ENCODE measurements at places on chromosomes 7 and 10.

DNA sequence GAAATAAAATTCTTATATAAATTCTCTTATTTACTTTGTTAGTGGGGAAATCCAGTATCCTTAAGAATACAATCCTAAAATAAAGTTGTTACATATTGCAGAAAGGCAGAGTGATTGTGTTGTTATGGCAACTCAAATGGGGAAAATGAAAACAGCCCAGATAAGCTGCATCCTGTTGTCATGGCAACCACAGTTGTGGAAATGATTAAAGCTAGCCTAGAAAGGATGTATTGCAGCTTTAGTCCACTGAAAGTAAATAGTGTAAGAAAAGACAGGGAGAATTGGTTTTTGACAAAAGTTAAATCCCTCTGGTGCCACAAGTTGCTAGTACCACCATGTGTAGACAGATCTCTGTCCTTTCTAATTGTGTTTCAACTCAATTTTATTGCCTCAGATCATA lies 43.2 kb downstream of the BTRC start:
- no peak for DNase-seq

DNA sequence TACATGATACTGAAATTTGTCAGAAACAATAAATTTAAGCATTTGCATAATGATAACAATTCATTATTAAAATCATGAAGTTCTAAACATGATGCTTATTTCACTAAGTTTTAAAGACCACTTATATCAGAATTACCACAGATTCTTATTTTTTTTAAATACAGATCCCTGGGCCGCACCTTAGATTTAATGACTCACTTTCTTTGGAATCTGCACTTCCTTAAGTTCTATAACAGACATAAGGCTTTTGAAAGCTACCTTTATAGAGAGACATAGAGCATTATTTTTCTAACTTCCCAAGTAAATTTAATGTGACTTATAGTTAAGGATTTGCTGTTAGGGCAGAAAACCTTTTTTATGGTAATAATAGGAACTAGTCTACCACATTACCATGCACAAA lies 214.9 kb downstream of the IPMK start:
- DNase-seq = no peak

DNA sequence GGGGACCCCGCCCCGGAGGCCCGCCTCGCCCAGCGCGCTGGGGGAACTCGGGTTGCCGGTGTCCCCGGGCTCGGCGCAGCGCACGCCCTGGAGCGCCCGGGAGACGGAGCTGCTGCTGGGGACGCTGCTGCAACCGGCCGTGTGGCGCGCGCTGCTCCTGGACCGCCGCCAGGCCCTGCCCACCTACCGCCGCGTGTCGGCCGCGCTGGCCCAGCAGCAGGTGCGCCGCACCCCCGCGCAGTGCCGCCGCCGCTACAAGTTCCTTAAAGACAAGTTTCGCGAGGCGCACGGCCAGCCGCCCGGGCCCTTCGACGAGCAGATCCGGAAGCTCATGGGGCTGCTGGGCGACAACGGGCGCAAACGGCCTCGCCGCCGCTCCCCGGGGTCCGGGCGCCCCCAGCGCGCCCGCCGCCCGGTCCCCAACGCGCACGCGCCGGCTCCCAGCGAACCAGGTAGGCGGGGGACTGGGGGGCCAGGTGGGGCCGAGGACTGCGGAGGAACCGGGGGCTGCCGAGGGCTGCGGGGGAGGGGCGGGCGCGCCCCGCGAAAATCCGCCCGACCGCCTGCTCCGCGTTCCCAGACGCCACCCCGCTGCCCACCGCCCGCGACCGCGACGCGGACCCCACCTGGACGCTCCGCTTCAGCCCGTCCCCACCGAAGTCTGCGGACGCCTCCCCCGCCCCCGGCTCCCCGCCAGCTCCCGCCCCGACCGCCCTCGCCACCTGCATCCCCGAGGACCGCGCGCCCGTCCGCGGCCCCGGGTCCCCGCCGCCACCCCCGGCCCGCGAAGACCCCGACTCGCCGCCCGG lies 574 bp downstream of the UTF1 start:
- DNase-seq = no peak

- DNase-seq = no peak
These were observed 76.4 kb downstream of the NKX6-2 start for GRCh38 chr10:132709471-132709951.

- DNase-seq = no peak
These were observed 1.4 kb downstream of the BCCIP start for GRCh38 chr10:125824736-125825135.

DNA sequence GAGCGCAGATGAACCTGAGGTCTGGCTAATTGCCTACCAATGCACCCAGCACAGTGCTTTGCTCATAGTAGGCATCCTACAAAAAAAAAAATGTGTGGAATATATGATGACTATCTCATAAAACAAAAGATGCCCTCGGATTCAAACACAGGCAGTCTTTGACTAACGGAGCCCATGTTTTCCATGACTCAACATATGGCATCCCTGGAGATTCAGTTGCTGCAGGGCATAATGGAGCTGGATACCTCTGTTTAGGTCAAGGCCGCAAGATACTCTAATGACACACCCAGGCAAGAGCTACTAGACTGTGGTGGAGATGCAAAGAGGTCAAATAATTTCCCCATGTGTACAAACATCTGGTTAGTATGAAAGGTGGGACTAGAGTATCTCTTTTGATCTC lies 16.3 kb downstream of the CUBN start:
- no peak for DNase-seq

- DNase-seq = no peak
These were observed 247.7 kb downstream of the AHR start for GRCh38 chr7:17546189-17546588.

- DNase-seq = no peak
These were observed 117.8 kb downstream of the WDR37 start for GRCh38 chr10:1174022-1174421.

DNA sequence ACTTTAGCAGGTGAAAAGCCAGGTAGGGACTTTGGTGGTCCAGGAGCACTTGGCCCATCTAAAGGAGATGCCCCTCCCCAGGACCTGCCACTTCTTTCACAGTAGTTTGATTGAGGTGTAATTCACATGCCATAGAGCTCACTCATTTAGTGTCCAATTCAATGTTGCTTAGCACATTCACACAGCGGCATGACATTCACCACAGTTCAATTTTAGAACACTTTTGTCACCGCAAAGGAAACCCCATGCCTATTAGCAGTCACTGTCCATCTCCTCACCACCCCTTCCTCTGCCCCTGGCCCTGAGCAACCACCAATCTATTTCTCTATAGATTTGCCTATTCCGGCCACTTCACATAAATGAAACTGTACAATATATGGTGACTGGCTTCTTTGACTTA lies 211.6 kb upstream of the ZMIZ1 start:
- DNase-seq = no peak

- no peak for DNase-seq
These were observed 151.2 kb downstream of the GRK5 start for GRCh38 chr10:119358567-119358966.

DNA sequence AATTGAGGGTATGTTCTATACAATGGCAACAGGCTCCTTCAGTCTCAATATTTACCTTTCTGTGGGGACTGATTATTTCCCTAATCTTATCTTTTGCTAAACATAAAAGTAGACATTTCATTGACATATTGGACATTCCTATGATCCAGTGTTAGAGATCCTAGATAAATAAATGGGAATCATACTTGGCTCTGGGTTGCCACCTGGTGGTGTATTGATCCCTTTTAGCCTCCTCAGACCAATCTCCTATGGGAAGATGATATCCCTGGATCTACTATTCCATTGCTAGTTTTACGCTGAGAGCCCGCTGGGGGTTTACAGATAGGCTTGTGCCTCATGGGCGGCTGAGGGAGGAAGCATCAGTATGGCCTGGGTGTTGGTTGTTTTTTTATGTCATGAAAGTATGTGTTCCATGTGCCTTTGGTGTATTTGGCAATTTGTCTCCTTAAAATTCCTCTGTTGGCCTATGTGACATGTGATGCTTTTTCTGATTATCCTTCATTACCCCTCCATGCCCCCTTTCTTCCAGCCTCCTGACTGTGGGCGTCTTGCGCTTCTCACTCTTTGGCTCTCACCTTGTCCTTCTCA lies 18.8 kb downstream of the CELF2 start:
- DNase-seq = no peak

- DNase-seq = no peak
These were observed 5.1 kb downstream of the ARHGAP22 start for GRCh38 chr10:48599830-48600134.

DNA sequence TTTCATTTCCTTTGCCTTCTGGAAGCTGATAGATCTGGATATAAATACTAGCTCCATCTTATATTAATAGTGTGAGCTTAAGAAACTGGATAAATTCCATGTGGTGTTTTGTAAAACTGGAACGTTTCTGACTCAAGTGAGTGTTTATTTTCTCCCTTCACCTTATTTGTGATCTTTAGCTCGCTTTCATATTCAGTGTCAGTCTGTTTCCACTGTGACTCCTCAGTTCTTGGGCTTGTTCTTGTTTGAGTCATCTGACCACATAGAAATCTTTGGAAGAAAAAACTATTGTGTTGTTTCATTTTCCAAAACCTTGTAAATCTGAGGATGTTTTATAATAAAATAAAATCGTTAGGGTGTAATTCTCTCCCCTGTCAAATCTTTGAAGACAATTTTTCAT lies 186.4 kb downstream of the POLR1F start:
- no peak for DNase-seq

- no peak for DNase-seq
These were observed 219.1 kb downstream of the GFRA1 start for GRCh38 chr10:116053910-116054309.

DNA sequence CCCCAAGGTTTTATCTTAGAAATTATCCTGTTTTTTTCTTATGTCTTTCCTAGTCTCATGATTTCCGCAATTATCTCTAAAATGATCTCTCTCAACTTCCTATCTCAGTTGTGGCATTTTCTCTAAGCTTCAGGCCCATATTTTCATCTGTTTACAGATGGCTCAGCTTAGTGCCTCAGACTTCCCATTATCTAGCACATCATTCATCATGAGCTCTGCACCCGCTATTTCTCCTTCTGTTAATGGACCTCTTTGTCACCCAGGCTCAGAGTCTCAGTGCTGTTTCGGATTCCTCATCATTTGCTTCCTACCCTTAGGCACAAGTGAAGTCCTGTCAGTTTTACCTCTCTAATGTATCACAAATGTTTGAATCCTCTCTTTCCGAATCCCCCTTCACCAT lies 84.1 kb downstream of the BMPR1A start:
- DNase-seq = no peak

- DNase-seq = no peak
These were observed 106.5 kb downstream of the HTR7 start for GRCh38 chr10:90751107-90751997.

DNA sequence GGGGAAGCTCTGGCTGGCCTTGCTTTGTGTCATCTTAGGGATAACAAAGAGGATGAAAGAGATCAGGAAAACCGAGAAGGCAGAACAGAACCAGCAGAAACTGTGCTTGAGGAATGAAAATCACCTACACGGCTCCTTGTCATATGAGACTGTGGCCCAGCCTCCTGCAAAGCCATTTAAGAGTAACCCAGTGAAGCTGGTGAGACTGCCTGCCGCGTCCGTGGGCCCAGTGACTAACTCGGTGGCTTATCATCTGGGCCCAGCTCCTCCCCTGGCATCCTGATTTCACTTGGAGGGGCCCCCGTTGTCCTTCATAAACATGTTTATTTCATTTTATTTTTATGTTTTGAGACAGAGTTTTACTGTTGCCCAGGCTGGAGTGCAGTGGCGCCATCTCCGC lies 30.7 kb downstream of the HTRA1 start:
- DNase-seq = no peak

DNA sequence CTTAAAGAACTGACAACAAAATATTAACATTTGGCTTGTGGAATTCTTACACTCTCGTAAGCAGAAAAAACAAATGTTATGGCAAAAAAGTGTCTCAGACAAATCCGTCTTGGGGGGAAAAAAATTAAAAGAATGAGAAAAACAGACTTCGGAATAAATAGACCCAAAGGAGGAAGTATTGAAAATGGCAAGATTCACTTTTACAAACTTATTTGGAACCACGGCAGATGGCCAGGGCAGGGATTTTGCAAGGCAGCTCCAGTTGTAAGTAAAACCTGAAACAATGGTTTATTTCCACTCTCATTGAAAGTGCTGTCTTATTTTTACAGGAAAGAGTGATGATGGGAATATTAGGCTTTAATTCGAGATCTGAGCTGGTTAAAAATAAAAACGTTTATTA lies 1.5 kb upstream of the ZNF438 start:
- no peak for DNase-seq

GRCh38 chr7:132732321-132732865 lies 156.1 kb upstream of the PLXNA4 start:
- DNase-seq = no peak

DNA sequence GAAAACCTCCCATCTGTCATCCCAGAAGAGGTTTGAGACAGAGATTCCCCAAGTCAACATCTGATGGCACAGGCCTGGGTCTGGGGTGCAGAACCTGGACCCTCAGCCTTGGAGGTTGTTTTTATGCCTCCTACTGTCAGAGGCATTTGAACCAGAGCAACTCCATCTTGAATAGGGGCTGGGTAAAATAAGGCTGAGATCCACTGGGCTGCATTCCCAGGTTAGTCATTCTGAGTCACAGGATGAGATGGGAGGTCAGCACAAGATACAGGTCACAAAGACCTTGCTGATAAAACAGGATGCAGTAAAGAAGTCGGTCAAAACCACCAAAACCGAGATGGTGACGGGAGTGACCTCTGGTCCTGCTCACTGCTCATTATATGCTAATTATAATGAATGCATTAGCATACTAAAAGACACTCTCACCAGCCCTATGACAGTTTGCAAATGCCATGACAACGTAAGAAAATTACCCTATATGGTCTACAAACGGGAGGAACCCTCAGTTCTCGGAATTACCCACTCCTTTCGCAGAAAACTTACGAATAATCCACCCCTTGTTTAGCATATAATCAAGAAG lies 92.0 kb downstream of the ITGA8 start:
- no peak for DNase-seq

DNA sequence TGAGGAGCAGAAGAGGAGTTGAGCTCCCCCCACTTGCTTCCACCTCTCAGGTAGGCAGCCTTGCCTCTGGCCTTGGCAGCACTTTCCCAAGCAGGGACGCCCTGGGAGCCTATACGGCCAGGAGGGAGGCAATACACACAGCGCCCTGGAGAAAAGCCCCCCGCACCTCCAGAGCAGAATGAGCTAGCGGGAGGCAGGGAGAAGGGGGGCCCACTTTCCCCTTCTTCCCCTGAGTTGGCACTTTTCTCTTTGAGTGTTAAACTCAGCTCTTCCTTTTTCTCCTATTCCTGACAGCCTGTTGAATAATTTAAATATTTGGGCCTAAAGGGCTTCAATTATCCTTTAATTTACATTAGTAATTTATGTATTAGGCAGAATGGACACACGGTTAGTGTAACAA lies 35.8 kb downstream of the UNC5B start:
- no peak for DNase-seq

- DNase-seq = no peak
These were observed 164.6 kb downstream of the PKD1L1 start for GRCh38 chr7:47783456-47784223.
